ENCODE measurements at places on chromosomes 1 and 21.

- DNase-seq: no peak
These were observed 186.5 kb downstream of the FASLG start for GRCh38 chr1:172845371-172845770.

- no peak for DNase-seq
These were observed 46.2 kb downstream of the COLGALT2 start for GRCh38 chr1:183991348-183991747.

DNA sequence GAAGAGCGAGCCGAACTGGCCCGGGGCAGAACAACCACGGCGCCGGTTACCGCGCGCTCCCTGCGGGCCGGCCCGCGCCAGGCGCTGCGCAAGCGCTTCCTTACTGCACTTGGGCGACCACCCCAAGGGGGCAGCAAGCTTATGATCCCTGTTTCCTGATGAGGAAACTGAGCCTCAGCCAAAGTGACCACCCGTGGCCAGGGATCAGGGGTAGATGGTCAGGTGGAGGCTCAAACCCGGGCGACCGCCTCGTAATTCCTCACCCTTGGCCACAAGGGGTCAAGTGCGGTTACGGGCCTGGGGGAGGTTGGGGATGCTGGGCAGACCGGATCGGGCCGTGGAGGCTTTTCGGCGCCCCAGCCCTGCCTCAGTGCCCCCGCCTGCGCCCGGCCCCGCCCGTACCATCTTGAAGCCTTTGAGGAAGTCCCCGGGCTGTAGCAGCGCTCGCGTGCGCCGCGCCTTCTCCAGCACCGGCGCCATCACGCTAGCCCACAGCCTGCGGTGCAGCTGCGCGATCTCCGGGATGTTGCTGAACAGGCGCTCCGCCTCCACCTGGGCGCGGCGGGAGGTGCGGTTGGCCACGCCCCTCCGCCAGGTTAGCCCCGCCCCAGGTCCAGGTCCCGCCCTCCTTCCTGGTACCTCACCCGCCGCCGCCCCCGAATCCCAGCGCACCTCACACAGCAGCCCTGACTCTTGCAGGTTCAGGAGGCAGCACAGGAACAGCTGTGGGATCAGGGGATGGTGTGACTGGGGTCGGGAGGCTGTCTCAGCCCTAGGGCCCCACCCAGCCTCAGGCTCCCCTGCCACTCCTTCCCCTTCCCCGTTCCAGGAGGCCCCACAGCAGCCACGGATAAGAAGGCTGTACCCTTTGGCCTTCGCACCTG lies 5.4 kb upstream of the TNFRSF25 start:
- no peak for DNase-seq

DNA sequence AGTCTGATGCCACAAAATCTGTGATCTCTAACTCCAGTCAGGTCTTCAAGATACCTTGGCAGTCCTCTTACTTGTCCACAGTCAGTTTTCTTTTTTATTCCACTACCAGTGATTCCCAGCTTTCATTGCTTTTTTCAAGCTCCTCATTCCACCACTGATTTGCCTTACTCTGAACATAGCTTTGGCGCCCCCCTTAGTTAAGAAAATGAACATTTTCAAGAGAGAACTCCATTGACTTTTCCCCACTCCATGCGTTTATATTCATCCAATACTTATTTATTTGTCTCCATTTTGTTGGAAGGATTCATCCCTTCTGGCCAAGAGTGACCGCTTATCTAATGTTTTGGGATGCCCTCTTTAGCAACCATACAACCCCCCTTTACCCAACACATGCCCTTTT lies 33.9 kb upstream of the IPO9 start:
- DNase-seq: no peak

- no peak for DNase-seq
These were observed 1388.1 kb downstream of the AMY1C start for GRCh38 chr1:105137543-105138457.

GRCh38 chr1:36387141-36387949 lies 1.6 kb upstream of the STK40 start:
- peak; percentile 61 for DNase-seq

GRCh38 chr1:24299901-24300300 lies 19.3 kb upstream of the GRHL3 start:
- no peak for DNase-seq

DNA sequence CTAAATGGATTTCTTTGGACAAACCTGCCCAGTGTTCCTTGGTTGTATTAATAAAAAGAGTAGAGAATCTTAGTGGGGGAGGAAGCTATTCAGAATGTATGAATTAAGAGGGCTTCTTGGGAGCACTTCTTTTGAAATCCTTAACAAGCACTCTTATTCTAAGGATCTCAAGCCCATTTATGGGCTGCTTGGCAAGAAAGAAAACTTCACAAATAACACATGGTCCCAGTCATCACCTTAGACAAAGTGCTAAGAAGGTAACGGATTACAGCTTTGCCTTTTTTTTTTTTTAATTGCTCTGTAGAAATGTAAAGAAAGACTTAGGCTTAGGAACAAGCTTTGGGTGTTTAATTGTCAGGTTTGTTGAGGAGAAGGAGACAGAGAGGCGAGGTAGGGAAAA lies 76.6 kb upstream of the IPO9 start:
- DNase-seq: no peak

DNA sequence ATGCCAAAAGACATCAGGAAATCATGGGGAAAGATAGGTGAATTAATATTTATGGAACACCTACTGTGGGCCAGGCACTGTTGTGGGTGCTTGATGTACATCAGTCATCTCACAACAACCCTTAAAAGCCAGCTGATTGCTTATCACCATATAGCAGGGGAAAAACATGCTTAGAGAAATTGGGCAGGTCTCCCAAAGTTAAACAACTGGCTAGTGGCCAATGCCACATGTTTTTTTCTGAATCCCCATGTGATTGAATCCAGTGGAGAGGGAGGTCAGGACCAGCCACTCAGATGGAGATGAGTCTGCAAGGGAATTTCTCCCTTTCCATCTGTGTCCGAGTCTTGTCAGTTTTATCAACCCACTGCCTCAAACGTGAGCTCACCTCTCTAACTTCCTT lies 33.5 kb downstream of the UTP25 start:
- DNase-seq: no peak

GRCh38 chr21:39531840-39532239 lies 80.1 kb downstream of the SH3BGR start:
- no peak for DNase-seq

DNA sequence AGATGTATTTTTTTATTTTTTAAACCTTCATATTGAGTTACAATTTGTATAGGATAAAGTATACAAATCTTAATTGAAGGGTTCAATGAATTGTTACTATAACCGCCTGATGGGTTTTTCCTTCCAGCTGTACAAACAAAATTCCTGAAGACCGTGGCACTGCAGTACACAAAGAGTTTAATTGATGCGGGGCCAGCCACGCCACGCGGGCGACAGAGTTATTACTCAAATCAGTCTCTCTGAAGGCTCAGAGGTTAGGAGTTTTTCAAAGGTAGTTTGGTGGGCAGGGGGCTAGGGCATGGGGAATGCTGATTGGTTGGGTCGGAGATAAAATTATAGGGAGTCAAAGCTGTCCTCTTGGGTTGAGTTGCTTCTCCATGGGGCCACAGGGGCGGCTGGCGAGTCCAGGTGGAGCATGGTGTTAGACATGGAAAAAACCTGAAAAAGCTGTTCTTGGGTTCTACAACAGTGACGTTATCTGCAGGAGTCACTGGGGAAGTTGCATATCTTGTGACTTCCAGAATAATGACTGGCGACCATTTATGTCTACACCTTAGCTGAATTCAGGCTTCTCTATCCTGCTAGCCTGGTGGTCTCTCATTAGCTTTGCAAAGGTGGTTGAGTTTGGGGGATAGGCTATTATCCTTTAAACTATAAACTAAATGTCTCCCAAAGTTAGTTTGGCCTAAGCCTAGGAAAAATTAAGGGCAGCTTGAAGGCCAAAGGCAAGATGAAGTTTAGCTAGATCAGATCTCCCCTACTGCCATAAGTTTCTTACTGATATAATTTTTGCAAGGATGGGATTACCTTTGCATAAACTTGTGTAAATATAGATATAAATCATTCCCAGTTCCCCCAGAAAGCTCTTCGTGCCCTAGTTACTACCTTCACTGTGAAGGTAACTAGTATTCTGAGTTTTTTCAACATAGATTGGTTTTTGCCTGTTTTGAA lies 13.0 kb upstream of the TMEM9 start:
- DNase-seq: no peak

DNA sequence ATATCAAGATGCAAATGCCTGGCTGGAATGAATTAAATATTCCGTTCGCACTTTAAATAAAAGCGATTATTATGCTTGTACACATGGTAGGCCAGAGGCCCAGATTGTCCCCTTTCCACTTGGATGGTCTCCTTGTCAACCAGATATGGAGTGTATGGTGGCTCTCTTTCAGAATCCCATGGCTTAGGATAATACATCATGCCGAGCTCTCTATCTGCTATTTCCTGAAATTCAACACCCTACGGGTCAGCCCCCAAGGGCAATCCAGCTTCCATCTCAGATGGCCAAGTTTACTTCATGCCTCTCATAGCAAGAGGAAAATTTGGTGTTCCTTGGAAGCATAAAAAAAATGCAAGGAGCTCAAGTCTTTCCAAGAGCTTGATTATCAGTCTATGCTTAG lies 25.4 kb upstream of the FMO1 start:
- DNase-seq: no peak

- no peak for DNase-seq
These were observed 228.8 kb upstream of the CSF3R start for GRCh38 chr1:36711480-36711879.

DNA sequence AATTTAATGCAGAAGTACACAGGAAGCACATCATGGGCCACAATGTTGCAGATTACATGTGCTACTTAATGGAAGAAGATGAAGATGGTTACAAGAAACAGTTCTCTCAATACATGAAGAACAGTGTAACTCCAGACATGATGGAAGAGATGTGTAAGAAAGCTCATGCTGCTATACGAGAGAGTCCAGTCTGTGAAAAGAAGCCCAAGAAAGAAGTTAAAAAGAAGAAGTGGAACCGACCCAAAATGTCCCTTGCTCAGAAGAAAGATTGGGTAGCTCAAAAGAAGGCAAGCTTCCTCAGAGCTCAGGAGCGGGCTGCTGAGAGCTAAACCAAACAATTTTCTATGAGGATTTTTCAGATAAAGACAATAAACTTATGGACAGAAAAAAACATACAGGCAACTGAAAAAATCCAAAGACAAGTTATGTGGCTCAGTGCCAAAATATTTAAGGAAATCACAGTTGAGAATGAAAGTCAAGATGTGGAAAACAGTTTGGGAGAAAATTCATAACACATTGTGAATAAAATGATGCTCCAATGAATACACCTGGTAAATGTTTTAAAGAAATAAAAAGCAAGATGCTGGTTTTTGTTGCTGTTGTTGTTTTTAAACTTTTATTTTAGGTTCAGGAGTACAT lies 2.8 kb upstream of the ZNF644 start:
- DNase-seq: no peak

All from AG09319 (cell line).